Omental fat pad (tissue), 4 donors: ENCODE measurements at places on chromosomes 1 and 21.

DNA sequence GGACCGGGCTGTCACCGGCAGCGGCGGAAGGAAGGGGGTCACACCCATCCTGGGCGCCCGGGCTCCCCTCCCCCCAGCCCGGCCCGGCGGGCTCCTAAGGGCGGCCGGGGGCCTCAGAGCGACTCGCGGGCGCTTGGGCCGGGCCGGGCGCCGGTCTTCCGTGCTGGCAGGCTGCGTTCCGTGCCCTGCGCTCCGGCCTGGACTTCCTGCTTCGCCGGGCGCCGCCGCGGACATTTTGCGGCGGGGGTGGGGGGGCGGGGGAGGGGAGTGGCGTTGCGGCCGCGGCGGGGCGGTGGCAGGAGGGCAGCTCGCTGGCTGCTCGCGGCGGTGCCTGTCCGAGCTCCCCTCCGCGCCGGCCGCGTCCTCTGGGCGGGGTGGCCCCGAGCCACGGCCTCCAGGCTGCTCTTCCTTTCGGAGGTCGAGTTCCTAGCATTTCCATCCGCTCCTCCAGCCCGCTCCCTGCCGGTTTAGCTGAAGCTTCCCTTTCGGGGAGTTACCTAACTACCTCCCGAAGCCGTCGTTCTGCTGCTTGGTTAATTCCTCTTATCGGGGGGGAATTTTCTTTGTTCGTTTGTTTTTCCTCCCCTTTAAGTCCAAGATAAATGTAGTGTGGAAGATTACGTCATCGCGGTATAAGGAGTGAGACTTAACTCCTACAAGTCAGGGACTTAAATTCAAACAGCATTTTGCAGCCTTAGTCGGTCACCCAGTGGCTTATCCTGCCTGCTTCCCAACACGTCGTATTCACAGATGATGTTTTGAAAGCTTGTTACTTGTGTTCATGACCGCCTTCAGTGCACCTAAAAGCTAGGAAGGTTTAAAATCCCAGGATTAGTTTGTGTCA, 730 bp downstream of the CDC42 start:
- DNase-seq, result no peak

DNA sequence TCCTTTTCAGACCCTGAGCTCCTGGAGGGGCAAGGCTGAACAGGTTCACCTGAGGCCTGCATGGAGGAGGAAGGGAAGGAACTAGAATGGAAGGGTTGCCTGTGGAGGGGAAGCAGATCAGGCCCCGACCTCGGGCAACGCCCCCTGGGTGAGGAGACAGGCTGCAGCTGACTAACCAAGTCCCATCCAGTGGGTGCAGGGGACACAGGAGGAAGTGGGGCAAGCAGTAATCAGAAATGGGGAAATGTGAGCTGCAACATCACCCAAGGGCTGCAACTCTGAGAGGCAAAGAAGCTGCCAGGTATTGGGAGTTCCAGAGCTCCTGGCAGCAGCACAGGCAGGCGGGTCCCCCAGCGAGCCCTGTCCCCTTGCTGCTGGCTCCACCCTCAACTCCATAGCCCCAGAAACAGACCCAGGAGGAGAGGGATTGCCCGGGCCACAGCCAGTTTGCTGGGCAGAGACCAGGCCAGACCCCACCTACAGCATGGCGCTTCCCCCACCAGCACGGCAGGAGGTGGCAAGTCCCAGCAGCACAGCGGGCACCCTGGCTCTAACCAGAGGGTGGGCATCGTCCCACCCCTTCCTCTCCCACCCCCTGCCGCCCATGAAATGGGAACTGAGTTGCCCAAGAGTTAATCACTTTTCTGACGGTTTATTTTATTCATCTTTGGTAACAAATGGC, 38.5 kb downstream of the MRPL37 start:
- no peak for DNase-seq

- no peak for DNase-seq
Observed at GRCh38 chr1:230170153-230170547, 103.1 kb downstream of the GALNT2 start.

- DNase-seq, result no peak
Observed at GRCh38 chr1:231160895-231161666, 777 bp upstream of the TRIM67 start.

DNA sequence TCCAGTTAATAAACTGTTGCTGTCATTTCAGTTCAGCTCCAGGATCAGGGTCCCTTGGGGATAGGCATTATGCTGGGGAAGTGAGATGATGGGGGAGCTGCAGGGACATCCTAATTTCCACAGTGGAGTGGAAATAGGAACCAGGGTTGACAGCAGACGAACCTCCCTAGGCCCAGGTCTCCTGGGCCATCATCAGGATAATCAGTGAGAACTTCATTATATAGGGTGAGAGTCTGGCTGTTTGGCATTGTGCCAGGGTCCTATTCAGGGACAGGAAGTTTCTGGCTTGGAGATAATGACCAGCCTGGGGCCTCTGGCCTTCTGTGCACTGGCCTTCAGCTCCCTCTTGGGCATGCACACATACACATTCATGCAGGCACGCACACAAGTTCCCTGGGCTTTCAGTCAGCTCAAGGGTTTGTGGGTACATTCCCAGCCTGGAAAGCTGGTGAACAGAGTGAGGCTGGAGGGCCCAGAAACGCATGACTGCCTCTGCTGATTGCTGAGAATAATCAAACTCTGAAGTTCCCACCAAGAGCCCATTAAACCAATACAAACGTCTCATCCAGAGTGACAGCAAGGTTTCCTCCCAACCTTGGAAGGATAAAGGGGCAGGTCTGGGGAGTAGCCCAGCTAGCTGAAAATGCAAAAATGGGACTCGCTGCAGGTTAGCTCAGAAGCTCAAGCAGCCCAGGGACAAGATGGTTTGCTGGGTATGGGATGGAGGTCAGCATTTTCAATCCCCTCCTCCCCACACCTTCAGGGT, 13.9 kb upstream of the LRIG2 start:
- no peak for DNase-seq
